ENCODE measurements at places on chromosomes 6 and 20. TPM values are rescaled to one million over a fixed set of nuclear protein-coding genes. Genes with fewer than 3 reads are reported as not detected.

LCA5 gene
- polyA plus RNA-seq: 0.05 TPM

SIRPB1 gene
- polyA plus RNA-seq: 0.23 TPM

RAB23 gene
- polyA plus RNA-seq: 0.53 TPM

PRPH2 gene
- polyA plus RNA-seq: not detected

ARHGAP18 gene
- polyA plus RNA-seq: 2.4 TPM

MOG gene
- polyA plus RNA-seq: not detected

PRR18 gene
- polyA plus RNA-seq: not detected

SAMD5 gene
- not detected for polyA plus RNA-seq

HACE1 gene
- polyA plus RNA-seq: 3.7 TPM

HRH3 gene
- not detected for polyA plus RNA-seq

CABLES2 gene
- polyA plus RNA-seq: 1.1 TPM

TP53RK gene
- polyA plus RNA-seq: 10.9 TPM

GRM1 gene
- polyA plus RNA-seq: not detected

ZNF318 gene
- polyA plus RNA-seq: 5.7 TPM

SH3BGRL2 gene
- polyA plus RNA-seq: 3.7 TPM

HLA-G gene
- 1.1 TPM for polyA plus RNA-seq

RAD21L1 gene
- not detected for polyA plus RNA-seq

CGA gene
- polyA plus RNA-seq: not detected

DYNLT2 gene
- 0.63 TPM for polyA plus RNA-seq

MAS1 gene
- polyA plus RNA-seq: not detected

SLC9A8 gene
- 6.0 TPM for polyA plus RNA-seq

YWHAB gene
- 529 TPM for polyA plus RNA-seq

GPLD1 gene
- not detected for polyA plus RNA-seq

Data from naive thymus-derived CD8-positive, alpha-beta T cell (primary cell).